ENCODE measurements at places on chromosomes 4 and X.
A peak's percentile ranks its signal among the peaks of the same experiment; 100 is the strongest.

DNA sequence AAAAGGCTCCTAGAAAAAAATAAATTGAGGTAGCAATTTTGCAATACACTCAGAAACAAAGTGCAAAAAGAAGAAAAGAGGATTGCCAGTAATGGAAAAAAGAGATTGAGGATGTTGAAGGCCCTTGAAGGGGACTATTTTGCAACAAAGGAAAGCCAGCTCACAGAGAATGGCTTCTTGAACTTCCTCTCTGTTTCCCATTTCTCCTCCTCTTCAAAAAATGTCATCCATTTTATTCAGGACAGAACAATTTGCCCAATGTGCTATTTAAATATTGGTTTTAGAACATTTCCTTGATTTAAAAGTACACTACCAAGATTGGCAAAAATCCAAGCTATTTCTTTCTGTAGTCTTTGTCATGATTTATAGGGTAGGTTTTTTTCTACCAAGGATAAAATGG lies 60.2 kb downstream of the GASK1B start:
- DNase-seq = no peak

GRCh38 chr4:36740796-36741310 lies 459.4 kb downstream of the DTHD1 start:
- no peak for DNase-seq

DNA sequence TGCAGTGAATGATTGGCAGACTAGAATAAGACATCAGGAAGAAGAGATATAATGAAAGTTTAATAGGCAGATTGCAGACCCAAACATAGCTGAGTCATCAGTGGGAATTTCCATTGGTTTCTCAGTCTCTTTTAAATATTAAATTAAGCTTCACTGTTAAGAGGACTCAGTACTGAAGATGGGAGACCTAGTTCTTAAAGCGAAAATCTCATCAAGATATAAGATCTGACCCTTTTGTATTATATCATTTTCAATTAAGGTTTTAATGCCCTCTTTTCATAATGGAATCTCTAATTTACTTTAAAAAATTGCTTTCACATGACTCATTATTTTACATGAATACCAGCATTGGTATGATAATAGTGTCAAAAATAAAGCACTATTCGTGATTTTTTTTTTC lies 168.9 kb upstream of the ATOH1 start:
- no peak for DNase-seq

- DNase-seq = no peak
Measured at GRCh38 chr4:173258866-173259265, 75.3 kb downstream of the HMGB2 start.

DNA sequence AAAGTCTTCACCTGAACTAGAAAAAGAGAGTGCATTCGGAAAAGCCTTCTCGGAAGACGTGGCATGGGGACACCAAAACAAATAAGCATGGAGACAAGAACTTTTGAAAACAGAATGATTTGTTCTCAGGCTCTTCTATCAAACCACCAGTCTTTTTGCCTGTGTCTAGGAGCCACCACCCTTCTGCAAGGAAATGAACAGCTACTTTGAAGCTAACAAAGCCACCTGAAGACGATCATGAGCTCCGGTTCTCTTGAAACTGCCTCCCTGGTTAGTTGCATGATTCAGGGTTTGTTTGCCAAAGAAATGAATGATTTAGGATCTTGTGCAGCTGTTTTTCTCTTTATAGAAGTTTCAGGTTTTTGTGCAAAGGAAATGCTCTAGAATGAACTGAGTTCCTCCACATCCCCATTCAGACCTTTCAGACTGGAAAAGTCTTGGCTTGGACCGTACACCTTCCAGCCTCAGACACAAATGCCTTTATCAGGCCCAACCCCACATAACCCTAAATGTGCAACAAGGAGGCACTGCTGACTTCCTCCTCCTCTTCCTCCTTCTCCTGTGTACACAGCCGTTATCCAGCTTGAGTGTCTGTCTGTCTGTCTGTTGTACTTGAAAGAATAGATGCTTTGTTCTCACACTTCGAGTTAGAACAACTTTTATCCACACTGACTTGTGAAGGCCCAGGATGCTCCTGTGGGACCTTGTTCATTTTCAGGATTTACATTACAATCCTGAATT lies 334.8 kb upstream of the KLF3 start:
- DNase-seq = no peak

DNA sequence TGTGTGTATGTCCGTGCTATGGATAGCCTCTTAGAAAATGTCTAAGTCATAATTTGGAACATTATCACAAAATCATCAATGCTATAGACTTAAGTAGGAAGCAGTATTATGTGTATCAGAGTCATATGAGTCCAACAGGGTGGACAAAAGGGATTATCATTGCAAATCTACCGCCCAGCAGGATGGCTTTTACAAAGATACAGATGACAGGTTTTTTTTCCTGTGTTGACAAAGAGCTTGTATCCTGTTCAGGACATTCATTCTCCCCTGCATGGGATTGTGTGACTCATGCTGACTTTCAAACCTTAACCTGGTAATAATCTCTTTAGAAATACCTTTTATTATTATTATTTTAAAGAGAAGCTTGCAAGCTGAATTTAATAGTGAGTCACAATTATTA lies 310.3 kb upstream of the GNPDA2 start:
- DNase-seq = no peak

DNA sequence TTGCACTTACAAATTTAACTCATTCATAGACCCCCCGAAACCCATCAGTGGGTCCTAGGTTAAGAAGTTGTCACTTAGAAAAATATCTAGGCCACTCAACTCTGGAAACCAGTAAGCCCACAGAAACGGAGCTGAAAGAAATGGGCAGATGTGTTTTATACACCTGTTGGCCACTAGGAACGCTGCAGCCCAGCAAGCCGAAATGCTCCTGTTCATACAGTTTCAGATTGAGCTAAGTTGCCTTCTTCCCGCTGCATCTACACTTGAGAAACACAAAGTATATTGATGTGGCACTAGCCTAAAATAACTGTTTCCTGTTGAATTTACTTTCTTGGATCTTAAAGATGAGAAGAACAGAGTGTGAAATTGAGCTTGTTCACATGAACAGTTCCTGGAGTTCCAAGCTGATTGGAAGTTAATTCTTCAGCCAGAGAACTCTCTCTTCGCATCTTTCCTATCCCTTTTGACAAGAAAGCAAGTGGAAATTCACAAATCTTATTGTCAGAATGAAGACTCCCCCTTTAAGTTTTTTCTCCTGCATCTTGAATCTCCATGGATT lies 174.1 kb downstream of the RBMX2 start:
- DNase-seq = peak; percentile 36

- DNase-seq = no peak
Measured at GRCh38 chr4:172348426-172348825, 535.2 kb downstream of the GALNTL6 start.

- no peak for DNase-seq
Measured at GRCh38 chr4:150002561-150002960, 75.7 kb upstream of the DCLK2 start.

- DNase-seq = no peak
Measured at GRCh38 chr4:171928336-171928735, 115.1 kb downstream of the GALNTL6 start.

DNA sequence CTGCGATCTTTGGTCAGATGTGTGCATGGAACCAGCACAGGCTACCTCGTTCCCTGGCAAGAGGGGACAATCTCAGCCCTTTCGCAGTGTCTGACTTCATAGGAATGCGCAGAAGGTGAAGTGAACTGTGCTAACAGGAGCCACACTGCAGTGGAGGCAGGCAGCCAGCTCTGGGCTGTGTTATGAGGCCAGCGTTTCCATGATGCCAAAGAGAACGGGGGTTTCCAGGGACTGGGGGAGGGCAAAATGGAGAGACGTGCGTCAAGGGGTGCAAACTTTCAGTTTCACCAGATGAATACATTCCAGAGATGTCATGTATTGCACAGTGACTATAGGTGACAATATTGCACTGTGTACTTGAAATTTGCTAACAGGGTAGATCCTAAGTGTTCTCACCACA lies 30.4 kb downstream of the CLDN34 start:
- no peak for DNase-seq

DNA sequence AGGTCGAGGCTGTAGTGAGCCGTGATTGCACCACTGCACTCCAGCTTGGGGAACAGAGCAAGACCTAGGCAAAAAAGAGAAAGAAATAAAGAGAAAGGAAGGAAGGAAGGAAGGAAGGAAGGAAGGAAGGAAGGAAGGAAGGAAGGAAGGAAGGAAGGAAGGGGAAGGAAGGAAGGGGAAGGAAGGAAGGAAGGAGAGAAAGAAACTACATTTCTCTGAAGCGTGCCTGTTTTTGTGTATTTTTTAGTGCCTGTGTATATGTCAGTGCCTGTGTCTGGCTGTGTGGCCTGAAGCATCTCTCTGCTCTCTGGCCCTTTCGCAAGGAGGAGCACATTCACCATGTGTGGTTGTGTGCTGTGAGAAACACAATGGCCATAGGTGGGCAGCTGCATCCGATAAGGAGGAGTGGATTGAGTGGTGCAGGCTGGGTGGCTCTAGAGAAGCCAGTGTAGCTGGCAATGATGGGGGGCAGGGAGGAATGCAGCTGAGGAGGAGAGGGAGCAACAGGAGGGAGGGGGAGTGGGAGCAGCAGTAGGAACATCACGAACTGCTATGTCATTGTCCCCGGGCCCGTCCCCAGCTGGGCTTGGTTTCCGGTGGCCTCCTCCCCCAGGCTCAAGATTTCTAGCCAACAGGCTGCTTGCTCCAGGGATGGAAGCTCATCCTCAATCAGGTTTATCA lies 11.4 kb downstream of the SYN1 start:
- no peak for DNase-seq

GRCh38 chrX:45145492-45146215 lies 55.0 kb downstream of the DIPK2B start:
- no peak for DNase-seq
